ENCODE measurements at places on chromosomes 5 and 9.

DNA sequence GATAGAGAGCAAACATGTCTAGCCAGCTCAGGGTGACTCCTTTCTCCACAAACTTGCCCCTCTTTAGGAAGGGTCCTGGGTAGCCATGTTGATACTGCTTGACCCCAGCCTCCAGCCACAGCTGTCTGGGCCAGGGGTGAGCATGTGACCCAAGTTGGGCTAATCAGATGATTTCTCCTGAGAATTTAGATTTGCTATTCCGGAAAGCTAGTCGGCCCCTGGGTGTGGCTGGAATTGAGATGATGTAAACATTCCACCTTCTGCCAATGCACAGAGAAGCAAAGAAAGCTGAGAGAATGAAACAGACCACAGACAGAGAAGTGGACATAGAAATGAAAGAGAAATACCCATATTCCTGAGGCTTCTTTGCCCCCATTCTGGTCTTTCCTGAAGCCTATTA lies 17.8 kb upstream of the B4GALT1 start:
- DNase-seq = peak; percentile 71

- no peak for DNase-seq
Observed at GRCh38 chr5:157283434-157283833, 17.5 kb downstream of the CYFIP2 start.

DNA sequence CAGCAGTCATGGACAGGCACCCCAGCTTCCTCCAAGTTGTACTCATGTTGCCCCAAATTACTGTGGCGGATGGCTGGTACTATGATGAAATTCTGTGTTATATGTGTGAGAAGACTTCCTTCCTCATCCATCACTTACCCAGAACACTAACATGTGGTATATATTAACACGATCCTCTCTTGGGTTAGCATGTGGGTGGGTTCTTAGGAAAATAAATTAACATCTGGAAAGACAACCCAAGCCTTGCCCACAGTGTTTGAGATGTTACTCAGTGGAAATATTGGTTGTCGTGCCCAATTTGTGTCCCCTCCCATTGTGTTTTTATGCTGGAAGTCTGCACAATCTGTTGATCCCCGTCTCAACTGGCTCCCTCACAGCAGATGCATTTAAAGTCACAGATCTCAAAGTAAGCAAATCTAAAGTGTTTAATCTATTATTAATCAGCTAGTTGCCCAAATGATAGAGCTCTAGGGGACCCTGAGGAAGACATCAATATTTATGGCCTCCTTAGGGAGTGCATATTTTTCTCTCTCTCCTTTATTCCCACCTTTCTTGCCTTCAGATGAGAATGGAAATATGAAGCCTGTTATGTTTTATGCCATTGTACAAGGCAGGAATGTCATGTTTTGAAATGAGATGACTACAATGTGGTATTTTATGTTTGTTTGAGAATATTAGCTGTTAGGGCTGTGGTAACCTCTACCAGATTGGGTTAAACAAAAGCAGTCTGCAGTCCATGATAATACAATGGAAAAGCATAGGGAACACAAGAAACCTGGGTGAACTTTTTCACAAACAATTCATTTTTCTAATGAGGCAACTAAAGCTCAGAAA lies 93.9 kb downstream of the GRIA1 start:
- DNase-seq = no peak

- no peak for DNase-seq
Observed at GRCh38 chr5:21398511-21398910, 1410.5 kb upstream of the CDH18 start.

- no peak for DNase-seq
Observed at GRCh38 chr5:41337216-41337615, 123.9 kb upstream of the C6 start.

- no peak for DNase-seq
Observed at GRCh38 chr9:114054191-114054690, 23.9 kb downstream of the AMBP start.

- no peak for DNase-seq
Observed at GRCh38 chr9:127185931-127186781, 63.7 kb upstream of the ANGPTL2 start.

GRCh38 chr5:178536541-178537466 lies 53.4 kb downstream of the COL23A1 start:
- DNase-seq = no peak

DNA sequence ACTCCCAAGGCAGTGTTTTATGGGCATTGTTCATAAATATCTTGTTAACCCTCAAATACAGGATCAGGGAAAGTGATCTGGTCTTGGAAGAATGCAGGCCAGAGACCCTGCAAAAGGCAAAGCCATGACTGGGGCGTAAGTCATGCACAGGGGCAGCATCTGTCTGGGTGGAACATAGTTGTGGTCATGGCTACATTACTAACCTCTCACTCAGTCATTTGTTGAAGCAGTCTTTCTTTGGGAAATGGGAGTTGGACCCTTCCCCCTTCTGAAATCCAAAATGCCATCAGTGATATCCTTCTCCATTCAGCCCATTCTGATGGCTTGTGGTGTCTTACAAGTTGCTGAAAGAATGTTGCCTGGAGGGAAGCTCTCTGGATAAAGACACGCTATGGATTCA lies 68.1 kb downstream of the GDNF start:
- peak; percentile 96 for DNase-seq

DNA sequence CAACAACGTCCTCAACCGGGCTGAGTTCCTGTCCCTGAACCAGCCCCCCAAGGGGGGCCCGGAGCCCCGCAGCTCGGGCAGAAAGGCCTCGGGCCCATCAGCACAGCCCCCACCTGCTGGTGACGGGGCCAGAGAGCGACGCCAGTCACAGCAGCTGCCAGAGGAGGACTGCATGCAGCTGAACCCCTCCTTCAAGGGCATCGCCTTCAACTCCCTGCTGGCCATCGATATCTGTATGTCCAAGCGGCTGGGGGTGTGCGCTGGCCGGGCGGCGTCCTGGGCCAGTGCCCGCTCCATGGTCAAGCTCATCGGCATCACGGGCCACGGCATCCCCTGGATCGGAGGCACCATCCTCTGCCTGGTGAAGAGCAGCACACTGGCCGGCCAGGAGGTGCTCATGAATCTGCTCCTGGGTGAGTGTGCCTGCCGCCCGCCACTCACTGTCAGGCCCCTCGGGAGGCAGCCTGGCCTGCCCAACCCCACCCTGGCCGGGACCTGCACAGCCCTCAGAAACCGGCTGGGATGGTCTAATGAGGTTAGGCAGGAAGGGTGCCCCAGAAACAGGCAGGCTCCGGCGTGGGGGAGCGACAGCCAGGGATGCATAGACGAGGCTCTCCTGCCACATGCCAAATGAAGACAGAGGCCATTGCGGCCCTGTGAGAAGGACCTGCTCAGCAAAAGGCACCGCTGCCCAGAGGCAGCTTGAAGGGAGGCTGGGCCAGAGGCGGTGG lies 678 bp downstream of the PLPP7 start:
- DNase-seq = no peak

DNA sequence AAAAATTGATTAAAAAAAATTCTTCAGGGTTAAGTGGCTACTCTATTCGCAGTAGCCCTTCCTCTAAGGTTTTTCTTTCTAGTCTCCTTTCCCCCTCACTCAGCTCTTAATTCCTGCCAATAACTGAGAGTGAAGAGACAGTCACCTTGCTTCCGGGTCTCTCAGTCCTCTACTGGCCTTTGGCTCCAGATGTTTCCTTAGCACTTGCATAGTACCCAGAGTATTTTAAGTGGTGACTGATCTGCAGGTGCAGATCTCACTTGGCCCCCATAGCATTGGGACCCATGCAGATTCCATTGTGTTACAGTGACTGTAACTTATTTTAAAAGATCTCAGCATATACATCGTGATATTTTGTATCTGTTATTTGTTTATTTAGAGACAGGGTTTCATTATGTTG lies 66.2 kb downstream of the GCNT1 start:
- no peak for DNase-seq

GRCh38 chr5:149931992-149932436 lies 12.6 kb downstream of the PDE6A start:
- DNase-seq = no peak

GRCh38 chr5:54996466-54996865 lies 11.1 kb upstream of the ESM1 start:
- DNase-seq = no peak

GRCh38 chr5:9765419-9766140 lies 135.4 kb upstream of the TAS2R1 start:
- no peak for DNase-seq

DNA sequence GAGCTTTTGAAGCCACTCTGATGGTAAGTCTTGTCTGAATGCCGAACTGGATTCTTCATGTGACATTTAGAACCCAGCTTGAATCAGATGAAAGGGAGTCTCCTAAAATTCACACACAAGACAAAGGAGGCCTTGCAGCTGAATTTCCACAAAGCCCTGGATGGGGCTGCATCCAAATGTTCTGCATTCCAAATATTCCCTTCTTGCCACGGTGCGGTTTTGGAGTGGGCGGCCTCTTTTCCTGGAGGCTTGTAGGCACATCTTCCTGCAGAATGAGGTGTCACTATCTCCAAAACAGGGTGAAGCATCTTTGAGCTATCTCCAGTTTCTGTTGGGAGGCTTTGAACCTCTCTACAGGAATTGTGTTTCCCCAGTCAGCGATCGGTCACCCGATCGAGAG lies 342.7 kb downstream of the ARHGEF28 start:
- no peak for DNase-seq

GRCh38 chr9:33721674-33722358 lies 73.5 kb upstream of the PRSS3 start:
- DNase-seq = no peak

DNA sequence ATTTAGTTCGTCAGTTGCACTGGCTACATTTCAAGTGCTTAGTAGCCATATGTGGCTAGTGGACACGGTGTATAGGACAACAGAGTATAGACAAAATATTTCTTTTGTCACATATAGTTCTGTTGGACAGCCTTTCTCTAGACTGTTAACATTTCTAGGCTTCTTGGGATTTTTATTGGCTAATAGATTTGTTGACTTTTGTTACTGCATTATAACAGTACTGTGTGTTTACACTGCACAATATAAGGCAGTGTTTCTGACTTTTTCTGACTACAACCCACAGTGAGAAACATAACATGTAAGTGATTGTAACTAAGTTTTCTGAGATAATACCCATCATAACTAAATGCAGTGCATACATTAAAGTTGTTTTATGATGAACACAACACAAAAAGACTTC lies 11.3 kb downstream of the FBXO38 start:
- no peak for DNase-seq

DNA sequence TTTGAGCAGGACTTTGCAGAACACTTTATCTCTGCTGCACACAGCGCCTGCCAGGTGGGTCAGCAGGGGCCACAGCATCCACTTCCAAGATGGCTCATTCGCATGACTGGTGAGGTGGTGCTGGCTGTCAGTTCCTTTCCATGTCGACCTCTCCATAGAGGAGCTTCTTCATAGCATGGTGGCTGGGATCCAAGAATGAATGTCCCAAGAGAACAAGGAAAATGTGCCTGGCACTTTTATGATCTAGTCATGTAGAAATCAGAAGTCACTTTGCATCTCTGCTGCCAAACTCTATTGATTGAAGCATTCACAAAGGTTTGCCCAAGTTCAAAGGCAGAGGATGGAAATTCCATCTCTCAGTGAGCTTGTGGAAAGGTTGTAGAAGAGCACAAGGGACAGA lies 85.0 kb downstream of the GALNT10 start:
- no peak for DNase-seq

DNA sequence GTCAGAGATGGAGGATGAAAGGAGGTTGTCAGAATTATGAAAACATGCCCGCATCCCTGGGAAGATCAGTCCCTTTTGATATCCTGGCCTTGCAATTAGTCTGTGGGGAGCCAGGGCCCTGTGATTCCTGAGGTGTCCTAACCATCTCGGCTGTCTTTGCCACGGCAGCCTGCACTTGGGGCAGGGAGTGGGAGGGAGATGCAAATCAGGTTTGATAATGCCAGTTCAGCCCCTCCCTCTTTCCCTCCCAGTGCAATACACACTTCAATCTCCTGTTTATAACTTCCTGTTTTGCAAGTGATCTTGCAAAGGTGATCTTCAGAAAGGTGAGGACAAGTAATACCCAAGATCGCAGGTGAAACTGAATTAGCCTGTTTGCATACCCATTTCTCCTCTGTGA lies 114.0 kb upstream of the ALDH1B1 start:
- no peak for DNase-seq

DNA sequence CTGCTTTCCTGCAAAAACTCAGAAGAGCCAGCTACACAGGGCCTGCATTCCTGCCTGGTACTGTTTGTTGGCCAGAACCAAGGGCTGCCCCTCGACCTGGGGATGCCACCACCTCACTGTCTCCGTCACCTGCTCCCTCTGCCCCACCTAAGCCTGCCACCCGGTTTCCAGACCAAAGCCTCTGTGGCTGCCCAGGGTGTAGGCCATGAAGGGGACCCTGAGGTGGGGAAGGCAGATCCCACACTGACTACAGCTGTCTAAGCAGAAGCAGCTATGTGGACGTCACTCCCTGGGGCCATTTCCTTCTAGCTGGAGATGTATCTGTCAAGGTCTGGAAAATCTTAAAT lies 35.8 kb downstream of the RASGEF1C start:
- no peak for DNase-seq

DNA sequence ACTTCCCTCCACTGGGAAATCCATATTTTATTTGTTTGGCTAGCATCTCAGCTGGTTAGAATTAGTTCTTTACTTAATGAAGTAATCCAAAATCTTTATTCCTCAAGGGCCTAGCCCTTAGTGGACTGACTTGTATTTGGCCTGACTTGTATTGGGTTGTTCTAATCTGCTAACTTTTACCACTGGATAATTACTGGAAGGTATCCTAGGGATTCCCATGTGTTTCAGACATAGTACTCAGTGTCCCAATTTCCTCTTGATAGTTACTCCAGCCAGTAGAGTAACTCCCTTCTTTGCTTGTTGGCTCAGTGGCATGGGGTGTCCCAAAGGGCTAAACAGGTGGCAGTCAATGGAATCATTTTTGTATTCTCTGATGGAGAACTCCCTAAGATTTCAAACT lies 156.0 kb downstream of the DCP2 start:
- DNase-seq = no peak

DNA sequence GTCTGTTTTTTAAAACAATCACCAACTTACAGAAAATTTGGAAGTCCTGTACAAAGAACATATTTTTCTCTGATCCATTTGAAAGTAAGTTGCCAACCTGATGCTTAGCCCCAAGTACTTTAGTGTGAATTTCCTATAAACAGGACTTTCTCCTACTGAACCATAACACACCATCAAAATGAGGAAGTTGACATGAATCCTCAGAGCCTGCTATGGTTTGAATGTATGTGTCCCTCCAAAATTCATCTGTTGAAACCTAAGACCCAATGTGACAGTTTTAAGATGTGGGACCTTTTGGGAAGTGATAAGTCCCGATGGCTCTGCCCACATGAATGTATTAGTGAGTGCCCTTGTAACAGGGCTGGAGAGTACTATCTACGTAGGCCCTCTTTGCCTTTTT lies 6.4 kb upstream of the ACOT12 start:
- DNase-seq = no peak

DNA sequence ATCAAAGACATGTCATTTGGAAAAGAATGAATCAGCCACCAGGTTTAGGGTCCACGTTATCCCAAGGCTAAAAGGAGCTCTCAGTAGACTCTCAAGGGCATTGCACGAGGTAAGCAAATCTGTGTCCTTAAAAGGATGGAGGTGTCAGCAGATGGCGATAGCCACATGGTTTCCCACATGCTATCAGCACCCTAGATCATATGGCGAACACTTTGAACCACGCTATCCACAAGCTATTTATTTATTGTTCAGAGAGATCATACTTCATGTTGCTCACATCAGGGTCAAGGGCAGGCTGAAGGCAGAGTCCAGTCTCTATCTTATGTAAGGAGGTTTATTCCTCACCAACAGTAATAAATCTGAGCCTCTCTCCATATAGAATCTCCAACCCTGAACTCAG lies 43.7 kb downstream of the CDH6 start:
- no peak for DNase-seq

GRCh38 chr9:26319859-26320258 lies 572.7 kb downstream of the CAAP1 start:
- no peak for DNase-seq

GRCh38 chr9:105405514-105406131 lies 42.2 kb upstream of the FSD1L start:
- DNase-seq = no peak
